ENCODE measurements at places on chromosomes 2 and 18.

- no peak for DNase-seq
Measured at GRCh38 chr2:241894681-241895426, 25.3 kb downstream of the RTP5 start.

GRCh38 chr2:108428286-108429009, 20.6 kb upstream of the GCC2 start:
- DNase-seq = no peak

- no peak for DNase-seq
Measured at GRCh38 chr2:172893671-172894070, 158.0 kb downstream of the RAPGEF4 start.

- DNase-seq = no peak
Measured at GRCh38 chr18:22831441-22831904, 101.7 kb upstream of the RBBP8 start.
